Left lung (tissue), 14 donors: ENCODE measurements at places on chromosomes 2 and 18.
A peak's percentile ranks its signal among the peaks of the same experiment; 100 is the strongest.

DNA sequence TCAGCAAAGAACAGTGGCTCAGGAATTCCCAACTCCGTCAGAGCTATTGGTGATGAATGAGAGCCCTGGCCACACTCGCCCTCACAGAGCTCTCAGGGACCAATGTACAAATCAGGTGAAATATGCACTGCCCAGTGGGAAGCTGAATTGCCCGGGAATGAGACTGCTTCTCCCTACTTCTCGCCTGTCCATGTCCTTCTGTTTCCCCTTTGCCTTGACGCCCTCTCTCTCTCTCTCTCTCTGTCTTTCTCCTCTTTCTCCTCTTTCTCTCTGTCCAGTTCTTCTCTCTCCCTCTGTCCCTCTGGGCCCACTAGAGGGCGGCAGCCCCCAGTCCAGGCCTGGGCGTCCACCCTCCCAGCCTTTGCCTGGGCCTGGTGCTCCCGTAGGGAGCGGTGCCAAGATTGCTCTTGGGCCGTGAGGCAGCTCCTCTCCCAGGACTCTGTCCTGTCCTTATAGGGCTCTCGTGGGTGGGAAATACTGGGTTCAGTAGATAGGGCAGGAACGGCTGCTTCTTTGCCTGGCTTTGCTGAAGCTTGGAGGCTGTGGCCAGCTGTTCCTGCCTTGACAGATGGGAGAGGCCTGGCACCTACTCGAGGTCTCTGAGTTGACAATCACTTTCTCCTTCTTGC is 28.4 kb upstream of the PUM2 start:
- DNase-seq, result peak; percentile 95

DNA sequence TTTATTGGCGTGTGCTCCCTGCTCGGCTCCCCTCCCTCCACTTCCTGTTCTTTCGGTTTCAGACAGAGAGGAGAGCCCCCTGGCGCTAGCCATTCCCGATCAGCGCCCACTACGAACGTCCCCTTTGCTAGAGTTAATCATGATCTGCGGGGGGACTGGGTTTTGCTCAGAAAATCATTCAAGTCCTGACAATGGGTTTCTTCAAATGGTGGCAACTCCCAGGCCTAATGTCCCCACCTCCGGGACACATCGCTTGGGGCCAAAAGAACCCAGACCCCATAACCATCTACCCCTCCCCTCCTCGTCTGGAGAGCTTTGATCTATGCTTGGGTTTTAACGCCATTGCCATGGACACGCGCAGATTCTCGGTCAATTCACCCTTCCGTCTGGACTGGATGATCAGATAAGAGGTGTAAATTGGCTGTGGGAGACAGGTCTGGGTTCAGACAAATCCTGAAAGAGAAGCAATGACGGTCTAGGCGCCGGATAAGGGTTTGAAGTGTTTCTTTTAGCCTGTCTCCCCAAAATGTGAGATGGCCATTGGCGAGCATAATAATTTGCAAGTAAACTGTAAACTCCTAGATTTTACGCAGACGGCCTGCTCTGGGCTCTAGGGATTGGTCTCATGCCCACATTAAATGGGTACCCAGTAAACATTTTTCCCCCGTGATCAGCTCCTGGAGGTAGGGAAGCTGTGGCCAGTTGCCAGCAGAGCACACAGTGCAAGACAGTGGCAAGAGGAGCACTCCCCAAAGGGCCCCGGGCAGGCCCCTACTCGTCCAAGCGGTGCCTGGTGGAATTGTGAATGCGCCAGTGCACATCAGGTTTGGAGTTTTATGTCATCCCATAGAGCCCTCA is 4.7 kb downstream of the NRP2 start:
- DNase-seq, result no peak

GRCh38 chr2:139652385-139652784 is 872.2 kb upstream of the NXPH2 start:
- DNase-seq, result no peak

GRCh38 chr2:43105586-43106558 is 120.5 kb downstream of the ZFP36L2 start:
- DNase-seq, result peak; percentile 73

DNA sequence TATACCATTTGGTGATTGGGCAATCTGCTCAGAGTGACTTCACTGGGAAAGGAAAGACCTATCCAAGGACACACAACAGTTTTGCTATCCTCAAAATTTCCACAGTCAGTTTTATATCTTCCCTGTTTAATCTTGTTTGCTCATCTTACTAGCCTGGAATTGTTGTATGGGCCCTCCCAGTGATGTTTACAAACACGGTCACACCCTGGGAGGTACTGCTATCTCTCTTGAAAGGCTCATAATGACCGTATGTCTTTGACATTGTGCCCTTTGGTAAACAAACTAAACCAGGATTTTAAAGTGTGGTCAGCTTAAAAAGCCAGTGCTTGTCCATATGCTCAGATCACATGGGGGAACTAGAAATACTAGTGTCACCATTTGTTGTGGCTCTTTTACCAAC is 277.0 kb downstream of the CDH2 start:
- DNase-seq, result no peak

GRCh38 chr18:79010802-79011201 is 31.2 kb downstream of the SALL3 start:
- no peak for DNase-seq

DNA sequence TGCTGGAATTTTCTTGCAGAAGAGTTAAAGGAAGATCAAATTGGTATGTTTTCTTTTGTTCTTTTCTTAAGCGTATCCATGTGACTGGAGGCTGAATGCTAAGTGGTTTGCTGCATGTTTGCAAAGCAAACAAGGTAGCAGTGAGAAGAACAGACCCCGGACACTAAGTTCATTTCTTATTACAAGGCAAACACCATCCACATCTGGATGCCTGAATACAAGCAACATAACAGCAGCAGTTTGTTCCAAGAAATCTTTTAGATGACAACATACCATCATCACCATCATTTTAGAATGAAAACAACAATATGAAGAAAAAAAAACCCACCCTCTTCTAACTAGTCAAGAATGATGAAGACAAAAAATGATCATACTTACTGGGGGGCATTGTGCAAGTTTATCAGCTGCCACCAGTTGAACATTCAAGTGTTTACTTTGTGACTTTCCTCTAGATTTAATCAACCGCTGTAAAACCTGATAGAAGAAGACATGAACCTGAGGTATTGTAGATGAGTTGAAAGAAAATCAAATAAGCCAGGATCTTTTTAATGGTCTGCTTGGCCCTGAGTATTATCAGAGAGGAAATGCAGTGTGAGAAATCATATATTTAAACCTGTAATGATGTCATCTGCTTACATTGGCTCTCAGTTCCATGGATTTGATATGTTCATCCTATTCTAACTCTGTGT is 25.0 kb upstream of the ARL5A start:
- DNase-seq, result no peak

- no peak for DNase-seq
These were observed 253.3 kb downstream of the EXOC6B start for GRCh38 chr2:72572501-72572900.
